ENCODE measurements at places on chromosomes 4 and X. TPM values are rescaled to one million over a fixed set of nuclear protein-coding genes. Genes with fewer than 3 reads are reported as not detected.

GRCh38 chr4:151721466-151721865, 39.3 kb downstream of the GATB start:
- H3K4me3 ChIP-seq, result no peak overlapping the region
- H3K27ac ChIP-seq, result no peak overlapping the region
- DNase-seq, result no peak
- no peaks in the 10 kb centered on the region for H3K36me3 ChIP-seq
- no peaks in the 10 kb centered on the region for H3K27me3 ChIP-seq

PRRG1 gene
- not detected for total RNA-seq

NUDT10 gene
- total RNA-seq, result not detected

GRCh38 chr4:25308306-25308705, 4.3 kb upstream of the ZCCHC4 start:
- H3K36me3 ChIP-seq, result no peaks in the 10 kb centered on the region
- H3K4me1 ChIP-seq, result peaks cover 10% of the 10 kb centered on the region
- no peak overlapping the region for H3K27ac ChIP-seq
- no peak for DNase-seq
- H3K4me3 ChIP-seq, result no peak overlapping the region

GRCh38 chr4:77699731-77700210, 94.2 kb downstream of the CXCL13 start:
- H3K4me1 ChIP-seq, result no peaks in the 10 kb centered on the region
- no peak overlapping the region for H3K27ac ChIP-seq
- H3K4me3 ChIP-seq, result no peak overlapping the region
- no peaks in the 10 kb centered on the region for H3K27me3 ChIP-seq
- H3K36me3 ChIP-seq, result no peaks in the 10 kb centered on the region

GRCh38 chrX:9670136-9670814, 95.4 kb downstream of the GPR143 start:
- no peaks in the 10 kb centered on the region for H3K4me1 ChIP-seq
- H3K36me3 ChIP-seq, result no peaks in the 10 kb centered on the region
- DNase-seq, result no peak
- no peak overlapping the region for H3K4me3 ChIP-seq

DNA sequence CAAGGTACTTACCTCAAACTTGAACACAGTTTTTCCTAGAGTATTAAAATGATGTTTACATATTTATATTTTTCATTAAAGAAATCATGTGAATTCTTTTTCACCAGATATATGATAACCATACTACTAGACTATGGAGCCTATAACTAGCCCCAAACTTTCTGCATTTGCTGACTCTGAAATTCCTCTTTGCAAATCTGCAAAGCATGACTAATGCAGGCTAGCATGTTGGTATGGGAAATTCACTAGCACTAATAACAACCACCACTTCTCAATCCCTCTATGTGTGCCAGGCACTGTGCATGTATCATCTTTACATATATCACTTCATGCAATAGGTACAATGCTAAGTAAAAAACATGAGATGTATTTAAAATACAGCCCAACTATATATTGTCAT, 51.1 kb downstream of the SLC10A7 start:
- no peaks in the 10 kb centered on the region for H3K4me1 ChIP-seq
- no peak for DNase-seq
- H3K4me3 ChIP-seq, result no peak overlapping the region
- H3K27ac ChIP-seq, result no peak overlapping the region
- no peaks in the 10 kb centered on the region for H3K27me3 ChIP-seq

DNA sequence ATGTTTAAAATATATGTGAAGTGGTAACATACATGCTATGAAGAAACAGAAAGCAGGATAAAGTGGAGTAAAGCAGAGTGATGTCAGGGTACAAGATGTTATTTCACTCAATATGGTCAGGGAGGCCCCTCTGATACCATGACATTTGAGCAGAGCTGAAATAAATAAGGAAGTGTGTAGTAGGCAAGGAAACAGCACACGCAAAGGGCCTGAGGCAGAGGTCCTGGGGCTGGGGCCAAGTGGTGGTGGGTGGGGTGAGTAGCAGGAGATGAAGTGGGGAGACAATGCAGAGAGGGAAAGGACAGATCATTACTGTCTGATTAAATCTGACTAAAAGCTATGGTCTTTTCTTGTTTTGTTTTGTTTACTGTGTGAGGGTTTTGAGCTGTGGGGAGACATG, 61.1 kb downstream of the FAM13A start:
- no peaks in the 10 kb centered on the region for H3K27me3 ChIP-seq
- no peak overlapping the region for H3K4me3 ChIP-seq
- H3K36me3 ChIP-seq, result no peaks in the 10 kb centered on the region
- H3K27ac ChIP-seq, result no peak overlapping the region
- DNase-seq, result no peak

- no peak overlapping the region for H3K4me3 ChIP-seq
- no peaks in the 10 kb centered on the region for H3K27me3 ChIP-seq
- DNase-seq, result no peak
- no peaks in the 10 kb centered on the region for H3K36me3 ChIP-seq
- no peak overlapping the region for H3K27ac ChIP-seq
Measured at GRCh38 chr4:10584042-10584441, 100.5 kb downstream of the CLNK start.

- peaks cover 48% of the 10 kb centered on the region for H3K4me1 ChIP-seq
- no peak overlapping the region for H3K4me3 ChIP-seq
- no peaks in the 10 kb centered on the region for H3K27me3 ChIP-seq
- DNase-seq, result no peak
- no peaks in the 10 kb centered on the region for H3K36me3 ChIP-seq
Measured at GRCh38 chr4:174278467-174278866, 5.0 kb downstream of the FBXO8 start.

EDNRA gene
- not detected for total RNA-seq

DNA sequence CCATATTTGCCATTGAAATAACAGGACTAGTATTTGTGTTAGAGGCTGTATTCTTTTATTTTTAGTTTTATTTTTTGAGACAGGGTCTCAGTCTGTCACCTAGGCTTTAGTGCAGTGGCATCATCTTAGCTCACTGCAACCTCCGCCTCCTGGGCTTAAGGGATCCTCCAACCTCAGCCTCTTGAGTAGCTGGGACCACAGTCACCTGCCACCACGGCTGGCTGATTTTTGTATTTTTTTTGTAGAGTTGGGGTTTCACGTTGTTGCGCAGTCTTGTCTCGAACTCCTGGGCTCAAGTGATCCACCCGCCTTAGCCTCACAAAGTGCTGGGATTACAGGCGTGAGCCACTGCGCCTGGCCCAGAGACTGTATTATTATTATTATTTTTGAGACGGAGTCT, 15.3 kb downstream of the TMEM131L start:
- peaks cover 10% of the 10 kb centered on the region for H3K36me3 ChIP-seq
- no peak overlapping the region for H3K4me3 ChIP-seq
- no peak for DNase-seq
- H3K27me3 ChIP-seq, result no peaks in the 10 kb centered on the region
- H3K4me1 ChIP-seq, result peaks cover 76% of the 10 kb centered on the region
- H3K27ac ChIP-seq, result no peak overlapping the region

ASMT gene
- not detected for total RNA-seq

GRCh38 chr4:94642561-94642866, 115.2 kb upstream of the BMPR1B start:
- no peaks in the 10 kb centered on the region for H3K4me1 ChIP-seq
- no peak overlapping the region for H3K27ac ChIP-seq
- H3K36me3 ChIP-seq, result no peaks in the 10 kb centered on the region
- DNase-seq, result no peak
- H3K4me3 ChIP-seq, result no peak overlapping the region

- DNase-seq, result no peak
- no peaks in the 10 kb centered on the region for H3K27me3 ChIP-seq
- H3K4me1 ChIP-seq, result no peaks in the 10 kb centered on the region
- no peak overlapping the region for H3K27ac ChIP-seq
Measured at GRCh38 chr4:94486372-94486801, 34.6 kb downstream of the PDLIM5 start.

DNA sequence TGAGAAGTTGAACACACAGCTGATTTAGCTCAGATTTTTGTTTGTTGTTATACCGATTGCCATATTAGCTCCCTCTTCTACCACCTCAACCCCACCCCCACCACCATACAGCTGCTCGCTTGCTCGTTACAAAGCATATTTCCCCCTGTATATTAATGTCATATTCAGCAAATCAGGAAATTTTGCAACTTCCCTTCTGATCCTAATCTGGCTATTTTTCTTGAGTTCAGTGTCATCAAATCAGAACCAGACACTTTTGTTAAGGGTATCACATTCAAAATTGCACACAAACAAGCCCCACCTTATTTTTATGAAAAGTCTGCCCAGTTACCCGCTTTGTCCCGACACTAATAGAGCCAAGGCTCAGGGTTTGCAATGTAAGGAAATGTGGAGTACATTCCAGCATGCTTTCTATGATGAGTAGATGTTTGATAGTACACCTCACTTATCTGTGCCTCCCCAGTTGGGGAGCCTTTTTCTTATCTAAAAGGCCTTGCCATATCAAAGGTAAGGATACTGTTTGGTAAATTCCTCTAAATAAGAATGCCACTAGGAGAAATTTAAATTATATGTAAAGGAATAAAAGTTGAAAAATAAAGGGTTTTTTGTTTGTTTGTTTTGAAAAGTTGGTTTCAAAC, 212.2 kb downstream of the CBR4 start:
- DNase-seq, result no peak
- no peaks in the 10 kb centered on the region for H3K27me3 ChIP-seq
- H3K27ac ChIP-seq, result no peak overlapping the region
- H3K36me3 ChIP-seq, result no peaks in the 10 kb centered on the region
- H3K4me3 ChIP-seq, result no peak overlapping the region

GRCh38 chrX:47484885-47485284, 1.9 kb upstream of the ZNF41 start:
- DNase-seq, result no peak
- H3K36me3 ChIP-seq, result no peaks in the 10 kb centered on the region
- H3K27me3 ChIP-seq, result no peaks in the 10 kb centered on the region
- H3K4me3 ChIP-seq, result no peak overlapping the region
- peaks cover 29% of the 10 kb centered on the region for H3K4me1 ChIP-seq

DNA sequence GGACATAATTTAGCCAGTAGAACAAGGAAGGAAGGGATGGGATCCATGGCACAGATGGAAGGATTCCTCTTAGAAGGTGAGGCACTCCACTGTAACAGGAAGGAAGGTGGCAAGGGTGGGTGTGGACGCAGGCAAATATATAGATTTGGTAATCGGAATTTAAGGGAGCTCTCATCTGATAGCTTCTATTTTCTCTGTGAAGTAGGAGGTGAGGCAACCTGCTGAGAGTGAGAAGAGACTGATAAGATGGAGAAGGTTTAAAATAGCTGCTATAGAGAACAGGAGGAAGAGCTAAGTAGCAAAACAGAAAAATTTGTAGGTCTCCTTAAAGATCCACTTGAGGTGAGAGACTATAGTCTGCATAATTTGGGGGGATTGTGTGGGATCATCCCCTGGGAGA, 61.8 kb upstream of the BRS3 start:
- no peaks in the 10 kb centered on the region for H3K36me3 ChIP-seq
- H3K27me3 ChIP-seq, result no peaks in the 10 kb centered on the region
- H3K4me3 ChIP-seq, result no peak overlapping the region
- H3K27ac ChIP-seq, result no peak overlapping the region
- no peak for DNase-seq
- H3K4me1 ChIP-seq, result no peaks in the 10 kb centered on the region

Data from CD4-positive, alpha-beta memory T cell (primary cell).